Activated T-helper 1 cell treated with Interleukin-2 at 50 U/mL for 16 hours (primary cell): ENCODE measurements at places on chromosomes 11 and 22.

GRCh38 chr22:23233752-23234408 lies 53.6 kb downstream of the BCR start:
- no peak for DNase-seq

- no peak for DNase-seq
Measured at GRCh38 chr11:116918925-116919655, 81.7 kb upstream of the APOA1 start.

DNA sequence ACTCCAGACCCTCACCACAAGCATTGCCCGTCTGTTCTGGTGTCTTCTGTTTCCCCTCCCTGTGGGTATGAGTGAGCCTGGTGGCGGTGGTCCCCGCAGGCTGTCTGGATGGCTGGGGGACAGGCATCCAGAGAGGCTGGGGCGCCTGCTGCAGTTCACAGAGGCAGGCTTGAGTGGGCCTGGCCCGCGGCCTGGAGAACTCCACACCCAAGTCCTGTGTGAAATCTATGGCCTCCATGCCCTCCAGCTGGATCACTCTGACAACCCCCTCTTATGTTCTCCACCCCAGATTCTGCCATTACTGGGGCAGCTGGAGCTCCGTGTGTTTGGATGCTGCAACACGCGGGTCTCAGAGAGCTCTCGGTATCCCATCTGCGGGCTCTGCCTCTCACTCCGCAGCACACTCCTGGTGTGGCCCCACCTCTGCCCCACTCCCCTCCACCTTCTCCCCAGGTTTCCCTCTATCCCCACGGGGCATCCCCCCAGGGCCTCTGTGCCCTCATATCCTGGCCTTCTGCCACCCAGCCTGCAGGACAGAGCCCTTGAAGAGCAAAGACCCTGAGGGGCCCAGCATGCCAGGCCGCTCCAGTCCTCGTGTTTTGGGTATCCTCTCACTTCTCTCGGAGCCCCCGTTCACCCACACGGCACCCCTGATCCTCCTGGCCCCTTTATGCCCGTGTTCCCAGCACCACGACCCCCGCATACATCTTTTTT lies 31.3 kb downstream of the LRRC74B start:
- no peak for DNase-seq

DNA sequence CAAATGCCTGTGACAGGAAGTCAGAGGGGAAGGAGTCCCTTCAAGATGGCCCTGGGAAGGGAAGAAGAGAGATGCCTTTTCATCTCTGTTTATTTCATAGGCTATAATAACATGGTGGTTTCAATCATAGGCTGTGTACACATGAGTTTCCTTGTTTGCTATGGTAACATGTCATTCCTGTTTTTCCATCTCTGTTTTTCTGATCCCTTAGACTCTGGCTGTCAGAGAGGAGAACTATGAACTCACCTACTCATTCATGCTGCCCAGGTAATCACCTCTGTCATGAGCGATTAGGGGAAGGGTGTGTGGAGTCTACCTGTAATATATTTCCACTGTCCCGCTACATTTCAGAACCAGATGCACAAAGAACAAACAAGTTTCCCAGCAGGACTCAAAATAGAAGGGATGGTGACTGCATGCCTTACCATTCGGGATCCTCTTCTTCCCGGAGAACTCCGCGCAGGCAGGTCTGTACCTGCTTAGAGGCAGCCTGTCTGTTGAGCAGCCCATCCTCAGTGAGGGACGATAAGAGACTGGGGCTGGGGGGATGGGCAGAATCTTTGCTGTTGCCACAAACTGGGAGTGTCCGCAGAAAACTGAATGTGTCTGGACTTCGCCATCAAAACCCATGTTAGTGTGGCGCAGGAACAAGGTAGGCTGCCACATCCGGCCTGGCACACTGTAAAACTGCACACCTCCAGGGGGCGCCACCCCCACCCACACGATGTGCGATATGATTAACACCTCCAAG lies 7.1 kb upstream of the PEX26 start:
- DNase-seq, result no peak

- no peak for DNase-seq
Measured at GRCh38 chr22:40430991-40431390, 60.6 kb downstream of the SGSM3 start.

- no peak for DNase-seq
Measured at GRCh38 chr11:36086366-36086765, 142.5 kb downstream of the LDLRAD3 start.

DNA sequence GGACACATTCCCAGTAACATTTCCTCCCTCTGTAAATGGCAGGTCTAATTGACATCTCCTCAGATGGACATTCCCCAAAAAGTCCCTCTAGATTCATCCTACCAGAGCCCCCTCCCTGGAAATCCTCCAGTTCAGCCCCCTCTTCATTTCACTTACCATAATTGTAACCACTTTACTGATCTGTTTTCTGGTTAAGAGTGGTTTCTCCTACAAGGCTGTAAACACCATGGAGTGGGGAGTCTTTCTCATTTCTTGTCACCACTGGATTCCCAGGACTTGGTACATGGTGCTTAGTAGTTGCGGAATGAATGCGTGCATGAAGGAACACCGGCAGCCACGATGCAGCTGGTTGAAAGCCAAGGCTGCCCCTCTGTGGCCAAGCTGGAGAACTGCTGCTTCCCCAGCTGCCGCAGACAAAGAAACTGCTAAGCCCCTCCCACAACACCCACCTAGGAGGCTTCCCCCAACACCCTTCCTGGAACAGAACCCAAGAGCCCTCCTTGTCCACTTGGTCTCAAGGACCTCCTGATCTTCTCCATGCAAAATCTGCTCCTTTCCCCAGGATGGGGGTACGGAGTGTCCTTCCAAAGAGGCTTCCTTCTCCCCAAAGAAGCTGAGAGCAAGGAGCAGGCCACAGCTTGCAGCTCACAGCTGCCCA lies 18.6 kb upstream of the SCARF2 start:
- peak; percentile 57 for DNase-seq

DNA sequence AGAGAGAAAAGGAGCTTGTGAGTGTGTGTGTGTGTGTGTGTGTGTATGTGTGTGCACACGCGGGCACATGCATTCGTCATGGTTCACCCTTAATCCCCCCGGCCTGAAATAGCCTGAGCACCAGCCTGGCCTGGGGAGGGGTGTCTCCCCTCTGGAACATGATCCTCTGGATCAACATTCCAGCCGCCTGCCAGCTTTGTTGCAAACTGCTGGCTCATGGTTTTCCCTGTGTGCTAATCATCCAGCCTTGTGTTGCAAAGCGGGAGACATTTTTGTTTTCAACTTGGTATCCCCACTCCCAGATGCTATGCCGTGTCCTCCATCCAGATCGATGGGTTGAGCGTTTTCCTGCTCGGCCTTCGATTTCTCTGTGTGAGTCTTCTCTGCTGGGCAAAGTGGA lies 94.3 kb downstream of the FEZ1 start:
- no peak for DNase-seq

GRCh38 chr11:76237000-76237649 lies 30.8 kb upstream of the WNT11 start:
- DNase-seq, result no peak

GRCh38 chr22:48887394-48888332 lies 940.0 kb downstream of the BRD1 start:
- DNase-seq, result no peak
